ACHN (cell line): ENCODE measurements at places on chromosomes 5 and 9.

DNA sequence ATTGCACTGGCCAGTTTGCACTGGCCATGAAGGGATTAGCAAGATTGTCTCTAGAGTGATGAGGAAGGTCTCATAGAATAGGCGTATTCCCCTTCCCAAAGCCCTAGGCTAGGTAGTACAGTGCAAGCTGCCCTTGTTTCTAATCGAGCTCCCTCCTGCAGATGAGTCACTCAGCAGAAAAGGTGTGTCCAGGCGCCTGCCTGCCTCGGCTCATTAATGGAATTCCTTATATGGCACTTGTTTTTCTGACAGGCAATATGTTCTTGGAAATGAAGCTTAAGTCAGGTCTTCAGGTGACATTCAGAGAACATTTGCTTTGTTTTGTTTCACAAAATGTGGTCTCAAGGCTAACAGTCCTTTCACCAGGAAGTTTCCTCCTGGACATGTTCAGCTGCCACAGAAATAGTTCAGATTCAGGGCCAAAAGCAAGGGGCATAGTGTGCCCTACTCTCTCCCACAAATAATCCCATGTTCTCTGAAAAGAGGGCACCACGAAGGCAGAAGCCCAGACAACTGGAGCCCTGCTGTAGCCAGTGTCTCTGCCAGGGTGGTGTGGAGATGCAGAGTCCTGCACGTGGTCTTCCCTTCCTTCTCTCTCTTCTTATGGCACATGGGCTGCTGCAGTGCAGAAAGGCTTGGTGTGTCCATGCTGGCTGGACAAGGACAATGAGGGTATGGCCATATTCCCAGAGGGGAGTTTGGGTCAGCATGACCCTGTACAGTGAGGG is 281.1 kb upstream of the MAP3K1 start:
- peak; percentile 35 for DNase-seq

DNA sequence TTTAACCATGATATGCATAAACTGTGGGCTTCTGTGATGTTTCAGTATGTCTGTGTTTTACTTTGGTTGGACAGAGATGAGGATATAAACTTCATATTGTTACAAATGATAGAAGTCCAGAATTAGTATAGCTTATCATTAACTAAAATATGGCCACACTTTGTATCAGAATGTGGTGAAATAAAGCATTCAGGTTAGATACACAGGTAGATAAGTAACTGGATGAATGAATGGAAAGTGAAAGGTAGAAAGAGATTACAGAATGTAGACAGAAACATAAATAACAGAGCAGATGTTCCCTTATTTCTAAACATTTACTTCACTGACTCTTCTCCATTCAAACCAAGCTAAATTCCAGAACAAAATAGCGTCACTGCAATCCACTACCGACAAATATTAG is 1033.8 kb downstream of the CDH18 start:
- no peak for DNase-seq

DNA sequence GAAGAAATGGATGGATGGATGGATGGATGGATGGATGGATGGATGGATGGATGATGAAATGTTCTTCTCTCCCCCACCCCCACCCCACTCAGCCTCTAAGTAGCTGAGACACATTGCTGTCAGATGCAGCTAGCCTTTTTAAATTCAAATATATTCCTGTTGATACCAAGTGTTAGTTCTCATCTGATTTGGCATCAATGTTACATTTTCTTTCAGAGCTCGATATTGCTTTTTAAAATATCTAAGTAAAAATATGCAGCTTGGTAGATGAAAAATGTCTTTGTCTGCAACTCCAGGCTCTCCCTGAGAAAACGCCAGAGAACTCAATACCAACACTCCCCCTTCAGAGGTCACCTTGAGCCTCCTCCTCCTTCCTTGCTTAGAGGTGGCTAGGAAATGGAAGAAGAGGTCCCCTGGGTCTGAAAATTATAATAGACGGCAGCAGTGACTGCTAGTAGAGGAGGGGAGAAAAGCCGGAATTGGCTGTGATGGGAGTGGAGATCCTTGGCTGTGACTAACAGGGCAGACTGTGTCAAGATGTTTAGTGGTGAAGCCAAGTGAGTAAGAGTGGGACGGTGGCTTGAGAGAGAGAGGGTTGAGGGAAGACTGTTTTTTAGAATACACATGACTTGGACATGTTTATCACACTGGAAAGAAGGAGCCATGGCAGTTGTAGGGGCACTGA is 156.0 kb downstream of the ZNF462 start:
- peak; percentile 54 for DNase-seq

GRCh38 chr9:107243742-107244141 is 39.3 kb upstream of the RAD23B start:
- DNase-seq = peak; percentile 34

DNA sequence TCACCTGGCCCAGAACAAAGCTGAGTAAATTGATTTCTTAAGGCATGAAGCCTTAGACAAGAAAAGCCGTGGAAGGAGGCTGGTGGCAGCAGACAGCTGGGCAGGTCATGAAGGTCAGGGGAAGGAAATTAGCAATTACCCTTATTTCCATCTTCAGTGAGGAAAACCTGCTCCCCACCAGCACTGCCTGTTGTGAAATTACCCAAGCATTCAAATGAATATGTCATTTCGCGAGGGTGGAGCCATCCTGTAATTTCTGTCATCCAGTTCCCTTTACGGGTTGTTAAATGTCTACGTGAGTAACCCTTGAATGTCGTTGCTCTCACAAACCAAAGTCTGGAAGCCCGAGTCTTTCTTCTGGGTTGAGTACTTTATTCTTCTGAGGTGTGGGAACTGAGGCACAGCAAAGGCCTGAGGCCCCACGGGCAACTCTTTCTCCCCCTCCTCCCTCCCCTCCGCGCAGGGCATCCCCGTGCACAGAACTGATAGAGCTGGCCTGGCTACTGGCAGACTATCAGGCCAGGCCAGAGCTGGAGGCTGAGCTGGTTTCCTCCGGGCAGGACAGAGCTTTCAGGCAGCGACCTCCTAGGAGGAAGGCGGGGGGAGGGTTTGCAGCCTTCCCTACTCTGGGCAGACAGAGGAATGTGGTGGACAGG is 22.0 kb upstream of the AK3 start:
- DNase-seq = peak; percentile 11

DNA sequence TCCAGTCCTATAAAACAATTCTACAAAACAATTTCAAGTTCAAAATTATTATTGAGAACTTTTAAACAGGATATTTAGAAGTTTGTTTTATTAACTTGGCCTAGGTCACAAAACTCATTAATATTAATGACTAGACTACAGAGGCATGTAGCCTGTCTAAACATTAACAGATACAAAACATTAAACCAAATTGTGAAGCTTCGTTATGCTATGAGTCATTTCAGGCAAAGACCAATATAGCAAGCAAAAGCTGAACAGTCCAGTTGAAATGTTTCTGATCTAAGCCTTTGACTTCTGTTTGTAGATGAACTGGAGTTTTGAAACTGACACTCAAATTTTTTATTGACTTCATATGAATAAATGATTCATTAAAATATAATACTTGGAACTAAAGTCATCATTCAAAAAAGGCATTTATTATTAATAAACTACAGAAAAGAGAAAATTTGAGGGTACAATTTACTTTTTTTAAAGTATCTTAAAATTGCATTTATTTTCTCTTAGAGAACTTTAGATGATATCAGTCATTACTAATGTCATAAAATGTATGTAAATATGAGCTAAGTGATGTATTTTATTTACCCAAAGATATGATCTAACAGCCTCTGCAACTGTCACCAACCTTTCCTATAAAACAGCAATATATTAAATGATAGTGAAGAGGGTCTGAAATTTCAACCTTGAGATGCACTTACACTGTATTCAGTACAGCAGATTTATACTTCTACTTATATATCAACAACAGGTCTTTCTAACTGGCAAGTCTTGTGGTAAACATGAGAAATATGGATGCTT is 188.8 kb downstream of the COMMD10 start:
- DNase-seq = peak; percentile 36

DNA sequence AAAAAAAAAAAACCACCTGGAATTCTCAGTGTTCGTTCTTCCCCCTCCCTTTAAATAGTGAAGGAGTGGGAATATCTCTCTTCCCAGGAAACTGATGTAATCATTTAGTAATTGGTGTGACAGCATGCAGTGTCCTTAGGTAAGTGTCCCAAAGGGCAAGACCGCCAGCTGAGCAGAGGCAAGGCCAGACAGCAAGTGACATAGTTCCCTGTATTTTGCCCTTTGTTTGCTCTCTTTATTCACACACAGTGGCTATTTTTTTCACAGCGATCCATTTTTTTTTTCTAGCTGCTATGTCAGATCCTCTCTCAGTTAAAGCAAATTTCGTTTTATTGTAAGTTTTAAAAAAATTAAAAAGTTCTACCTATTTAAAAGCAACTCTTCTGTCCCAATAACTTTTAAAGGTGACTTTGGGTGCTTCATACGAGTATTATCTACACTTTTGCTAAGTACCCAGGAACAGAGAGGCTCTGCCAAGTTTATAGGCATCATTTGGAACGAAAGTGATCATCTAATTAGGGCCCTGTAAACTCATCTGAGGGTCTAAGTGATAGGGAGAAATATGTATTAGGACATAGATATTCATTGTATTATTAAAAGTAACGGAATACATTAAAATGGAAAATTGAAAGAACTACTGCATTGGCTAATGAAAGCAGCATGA is 98.2 kb upstream of the ALDH1A1 start:
- DNase-seq = no peak

DNA sequence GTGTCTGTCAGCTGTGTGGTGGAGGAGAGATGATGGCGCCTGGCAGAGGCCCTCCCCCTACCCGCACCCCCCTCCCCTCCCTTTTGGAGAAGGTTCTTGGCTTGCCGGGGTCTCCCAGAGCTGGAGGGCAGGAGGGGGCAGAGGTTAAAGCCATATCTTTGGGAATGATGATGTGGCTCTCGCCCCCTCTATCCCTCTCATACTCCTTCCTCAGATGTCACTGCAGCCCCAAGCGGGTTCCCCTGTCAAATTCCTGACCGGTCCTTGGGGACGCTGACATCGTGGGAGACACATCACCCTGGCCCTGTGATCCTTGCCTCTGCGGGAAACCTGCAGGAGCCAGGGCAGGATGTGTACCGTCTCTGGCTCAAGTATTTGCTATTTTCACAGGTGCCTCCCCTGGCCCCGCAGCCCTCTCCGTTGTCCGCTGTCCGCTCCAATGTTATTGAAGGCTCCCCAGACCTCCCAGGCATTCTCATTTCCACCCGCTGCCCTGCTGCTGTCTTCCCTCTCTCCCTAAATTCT is 109.5 kb downstream of the FOXD1 start:
- no peak for DNase-seq

- no peak for DNase-seq
These were observed 20.0 kb upstream of the GRIN3A start for GRCh38 chr9:101758304-101758930.

GRCh38 chr5:57416278-57416994 is 66.2 kb downstream of the ACTBL2 start:
- DNase-seq = no peak

GRCh38 chr9:110799396-110799795 is 130.8 kb downstream of the MUSK start:
- no peak for DNase-seq

DNA sequence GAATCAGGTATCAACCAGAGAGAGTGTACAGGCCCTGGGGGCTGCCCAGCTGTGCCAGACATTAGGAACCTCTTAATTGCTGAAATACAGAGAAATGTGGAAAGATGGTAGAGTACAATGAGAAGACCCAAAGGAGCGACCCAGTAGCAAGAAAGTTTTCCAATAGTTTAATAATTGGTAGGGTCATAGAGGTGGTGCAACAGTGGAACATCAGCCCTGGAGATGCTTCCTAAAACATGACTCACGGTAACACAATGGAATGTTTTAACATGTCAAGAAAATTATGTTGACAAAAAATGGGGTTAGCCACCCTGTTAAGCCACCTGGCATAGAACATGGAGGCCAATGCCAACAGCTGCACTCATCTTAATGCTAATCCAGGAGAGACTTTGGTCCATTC is 284.1 kb downstream of the ELAVL2 start:
- no peak for DNase-seq

DNA sequence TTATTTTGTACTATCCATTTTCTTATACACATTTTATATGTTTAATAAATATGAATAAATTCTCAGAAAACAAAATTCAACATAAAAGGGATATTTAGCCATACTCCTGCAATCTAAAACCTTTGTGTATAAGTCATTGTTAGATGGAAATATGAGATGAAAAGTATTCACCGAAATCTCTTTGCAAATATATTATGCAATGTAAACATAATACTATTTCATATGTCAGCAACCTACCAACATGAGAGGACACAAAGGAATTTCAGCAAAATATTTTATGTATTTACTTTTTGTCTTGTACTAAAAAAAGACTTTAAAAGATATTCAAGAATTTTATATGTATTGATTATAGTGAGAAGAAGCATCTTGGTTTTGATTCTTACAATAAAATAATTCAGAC is 1623.4 kb downstream of the EFNA5 start:
- no peak for DNase-seq

GRCh38 chr5:40266952-40267351 is 412.8 kb upstream of the PTGER4 start:
- DNase-seq = no peak

DNA sequence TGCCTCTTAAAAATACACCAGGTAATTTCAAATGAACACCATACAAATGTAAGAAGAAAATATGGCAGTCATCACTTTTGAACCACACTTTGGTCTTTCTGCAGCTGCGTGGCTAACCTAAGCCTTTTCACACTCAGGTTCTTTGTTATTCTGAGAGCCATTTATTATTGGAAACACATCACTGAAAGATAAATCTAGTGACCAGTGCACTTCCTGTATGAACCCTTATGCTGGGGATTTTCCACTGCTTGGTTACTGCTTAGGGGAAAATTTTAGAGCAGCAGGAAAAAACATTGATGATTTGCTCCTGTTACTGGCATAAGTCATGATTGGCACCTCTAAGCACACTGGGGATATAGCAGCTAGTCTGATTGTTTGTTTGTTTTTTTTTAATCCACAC is 58.6 kb upstream of the RANBP3L start:
- no peak for DNase-seq

DNA sequence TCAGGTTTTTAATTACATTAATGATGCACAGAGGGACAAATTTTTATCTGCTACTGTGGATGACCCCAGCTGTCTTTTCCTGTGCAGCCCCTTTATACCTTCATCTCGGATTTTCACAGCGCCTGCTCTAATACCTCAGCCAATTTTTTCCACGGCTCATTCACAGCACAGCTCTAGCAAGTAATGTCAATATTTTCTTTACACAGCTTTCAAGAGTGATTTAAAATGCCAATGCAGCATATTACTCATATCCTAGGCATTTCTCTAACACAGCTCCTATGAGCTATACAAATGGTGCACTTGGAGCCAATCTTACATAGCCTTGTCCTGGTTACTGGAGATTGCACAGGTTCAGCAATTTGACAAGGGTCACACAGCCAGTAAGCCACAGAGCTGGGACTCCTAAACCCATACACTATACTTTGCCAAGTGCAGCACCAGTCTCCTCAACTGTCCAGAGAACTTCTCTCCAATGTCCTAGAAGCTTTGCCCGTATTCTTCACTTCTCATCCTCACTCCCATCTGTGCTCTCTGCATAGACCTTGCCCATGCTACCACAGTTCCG is 661.8 kb downstream of the DTWD2 start:
- no peak for DNase-seq

GRCh38 chr5:159402311-159402710 is 72.0 kb upstream of the IL12B start:
- DNase-seq = no peak
